Germinal center (tissue), 1 donor: ENCODE measurements at places on chromosomes 12 and 14.

DNA sequence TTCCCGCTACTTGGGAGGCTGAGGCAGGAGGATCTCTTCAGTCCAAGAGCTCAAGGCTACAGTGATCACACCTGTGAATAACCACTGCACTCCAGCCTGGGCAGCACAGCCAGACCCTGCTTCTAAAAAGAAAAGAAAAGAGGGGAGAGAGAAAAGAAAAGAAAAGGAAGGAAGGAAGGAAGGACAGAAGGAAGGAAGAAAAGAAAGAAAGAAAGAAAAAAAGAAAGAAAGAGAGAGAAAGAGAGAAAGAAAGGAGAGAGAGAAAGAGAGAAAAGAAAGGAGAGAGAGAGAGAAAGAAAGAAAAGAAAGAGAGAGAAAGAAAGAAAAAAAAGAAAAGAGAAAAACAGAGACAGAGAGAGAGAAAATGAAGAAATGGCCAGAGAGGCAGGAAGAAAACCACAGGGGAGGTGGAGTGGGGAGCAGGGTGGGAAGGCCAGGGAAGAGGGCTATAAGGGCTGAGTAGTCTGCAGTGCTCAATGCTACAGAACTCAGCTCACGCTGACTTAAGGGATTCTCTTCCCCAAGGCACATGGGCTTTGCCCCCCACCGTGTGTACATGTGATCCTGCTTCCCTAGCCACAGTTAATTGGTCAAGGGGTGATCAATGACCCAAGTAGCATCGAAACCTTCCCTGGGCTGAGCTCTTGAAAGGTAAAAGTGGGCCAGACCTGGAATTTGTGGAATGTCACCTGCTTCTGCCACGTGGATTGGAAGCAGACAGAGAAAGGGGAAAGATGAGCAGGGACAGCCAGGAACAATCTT, 90.4 kb upstream of the TMCC3 start:
- DNase-seq, result no peak

DNA sequence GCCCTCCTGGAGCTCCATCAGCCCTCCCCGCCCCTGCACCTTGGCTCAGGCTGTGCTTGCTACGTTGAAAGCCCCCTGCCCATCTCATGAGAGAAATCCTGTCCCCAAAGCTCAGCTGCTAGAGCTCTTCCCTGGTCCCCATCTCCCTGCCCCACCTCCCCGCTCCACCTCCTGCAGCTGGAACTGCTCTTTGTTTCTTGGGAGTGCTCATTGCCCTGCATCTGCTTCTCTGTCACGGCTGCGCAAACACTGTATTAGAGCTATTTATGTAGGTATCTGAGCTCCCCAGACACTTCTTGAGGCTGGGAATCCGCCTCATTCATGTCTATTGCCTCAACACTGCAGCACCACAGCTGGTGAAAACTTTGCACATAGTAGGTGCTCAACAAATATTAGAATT, 32.8 kb upstream of the PRIMA1 start:
- DNase-seq, result no peak

DNA sequence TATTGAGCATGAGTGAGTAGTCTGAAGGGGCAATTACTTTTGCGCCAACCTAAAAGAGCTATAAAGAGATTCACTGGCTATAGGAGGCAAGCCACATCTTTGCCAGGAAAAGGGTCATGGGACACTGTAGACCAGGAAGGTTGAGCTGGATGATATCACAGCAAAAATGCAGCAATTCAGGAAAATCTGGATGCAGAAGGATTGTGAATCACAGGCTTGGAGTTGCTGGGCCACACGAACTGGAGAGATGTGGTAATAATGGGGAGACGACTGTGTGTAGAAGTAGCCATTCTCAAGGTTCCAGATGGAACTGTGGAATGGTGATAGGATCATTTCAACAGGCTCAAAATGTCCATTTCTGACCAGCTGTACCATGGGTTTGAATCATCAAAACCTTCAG, 151.4 kb upstream of the DAAM1 start:
- DNase-seq, result no peak

GRCh38 chr14:68133856-68134255, 314.3 kb downstream of the RAD51B start:
- no peak for DNase-seq

GRCh38 chr12:14403711-14404196, 38.3 kb downstream of the ATF7IP start:
- peak; percentile 23 for DNase-seq

DNA sequence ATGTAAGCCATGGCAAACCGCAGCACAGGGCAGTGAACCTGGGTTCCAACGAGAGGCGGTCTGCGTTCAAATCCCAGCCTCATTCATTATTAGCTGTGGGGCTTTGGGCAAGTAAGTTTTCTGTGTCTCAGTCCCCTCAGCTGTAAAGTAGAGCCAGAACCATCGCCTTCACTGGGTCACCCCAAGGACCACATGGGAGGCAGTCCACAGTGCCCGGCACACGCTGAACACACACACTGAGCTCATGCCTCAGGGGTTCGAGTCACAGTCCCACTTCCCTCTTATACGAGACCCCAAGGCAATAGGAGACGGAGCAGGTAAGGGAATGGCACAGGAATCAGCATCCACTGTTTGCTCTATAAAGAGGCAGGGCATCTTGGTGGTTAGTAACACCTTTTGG, 19.1 kb downstream of the LRTM2 start:
- DNase-seq, result no peak
